Neural crest cell (in vitro differentiated cells): ENCODE measurements at places on chromosomes 4 and X.

GRCh38 chr4:172986114-172986513 is 182.5 kb upstream of the GALNT7 start:
- DNase-seq: no peak

GRCh38 chr4:123649250-123649644 is 252.7 kb downstream of the SPRY1 start:
- no peak for DNase-seq

DNA sequence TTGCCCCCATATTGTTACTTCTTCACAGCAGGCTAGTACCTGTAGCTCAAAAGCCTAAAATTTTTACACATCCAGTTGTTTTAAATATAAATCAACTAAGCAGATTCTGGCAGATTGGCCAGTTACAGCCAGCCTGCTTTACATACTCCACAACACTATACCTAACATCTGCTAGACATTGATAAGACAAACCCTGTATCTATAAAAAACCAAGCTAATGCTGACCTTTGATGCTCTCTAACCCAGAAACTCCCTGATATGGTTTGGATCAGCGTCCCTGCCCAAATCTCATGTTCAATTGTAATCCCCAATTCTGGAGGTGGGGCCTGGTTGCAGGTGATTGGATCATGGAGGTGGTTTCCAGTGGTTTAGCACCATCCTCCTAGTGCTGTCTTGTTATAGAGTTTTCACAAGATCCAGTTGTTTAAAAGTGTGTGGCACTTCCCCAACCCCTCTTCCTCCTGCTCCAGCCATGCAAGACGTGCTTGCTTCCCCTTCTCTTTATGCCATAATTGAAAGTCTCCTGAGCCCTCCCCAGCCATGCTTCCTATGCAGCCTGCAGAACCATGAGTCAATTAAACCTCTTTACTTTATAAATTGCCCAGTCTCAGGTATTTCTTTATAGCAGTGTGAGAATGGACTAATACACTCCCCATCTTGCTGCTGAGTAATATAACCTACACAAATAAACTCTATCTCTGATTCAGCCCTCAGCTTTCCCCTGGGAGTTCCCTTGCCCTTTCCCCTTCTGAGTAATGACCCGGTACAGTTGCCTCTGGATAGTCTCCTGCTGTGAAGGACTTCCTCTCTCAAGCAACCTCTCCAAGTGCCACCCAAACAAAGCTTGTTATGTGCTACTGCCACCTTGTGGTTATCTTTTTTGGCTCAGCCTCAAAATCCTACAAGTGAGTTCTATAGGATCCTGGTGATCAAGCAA is 39.6 kb downstream of the ZCCHC13 start:
- DNase-seq: peak; percentile 56

DNA sequence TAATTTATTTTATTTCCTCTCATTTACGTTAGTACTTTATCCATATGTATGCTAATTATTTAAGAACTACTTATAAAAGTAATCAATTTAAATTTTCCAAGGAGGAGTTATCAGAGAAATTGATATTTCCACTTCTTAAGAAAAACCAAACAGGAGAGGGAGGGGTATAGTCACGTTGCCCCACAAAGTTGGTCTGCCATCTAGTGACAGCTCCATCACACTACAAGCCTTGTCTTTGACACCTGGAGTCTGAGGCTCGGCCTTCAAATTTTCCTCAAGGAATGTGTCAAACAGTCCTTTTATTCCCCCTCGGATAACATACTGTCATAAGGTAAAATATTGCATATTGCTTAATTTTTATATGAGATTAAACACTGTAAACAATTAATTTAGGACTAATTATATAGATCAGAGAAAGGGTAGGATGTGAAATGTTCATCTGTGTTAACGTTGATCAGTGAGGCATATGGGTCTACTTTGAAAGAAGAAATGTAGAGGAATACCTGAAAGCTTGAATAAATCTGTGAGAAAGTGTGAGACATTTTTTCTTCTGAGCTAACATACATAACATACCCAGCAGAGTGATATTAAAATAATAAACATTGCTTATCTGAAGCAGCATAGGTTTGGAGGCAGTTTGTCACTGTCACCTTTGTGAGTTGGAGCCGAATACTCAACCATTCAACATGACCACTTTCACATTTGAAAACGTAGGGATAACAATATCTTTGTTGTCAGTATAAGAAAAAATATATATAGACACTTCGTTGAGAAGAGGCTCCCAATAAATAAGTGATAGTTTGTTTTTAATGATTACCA is 114.4 kb downstream of the GLRA3 start:
- peak; percentile 10 for DNase-seq

DNA sequence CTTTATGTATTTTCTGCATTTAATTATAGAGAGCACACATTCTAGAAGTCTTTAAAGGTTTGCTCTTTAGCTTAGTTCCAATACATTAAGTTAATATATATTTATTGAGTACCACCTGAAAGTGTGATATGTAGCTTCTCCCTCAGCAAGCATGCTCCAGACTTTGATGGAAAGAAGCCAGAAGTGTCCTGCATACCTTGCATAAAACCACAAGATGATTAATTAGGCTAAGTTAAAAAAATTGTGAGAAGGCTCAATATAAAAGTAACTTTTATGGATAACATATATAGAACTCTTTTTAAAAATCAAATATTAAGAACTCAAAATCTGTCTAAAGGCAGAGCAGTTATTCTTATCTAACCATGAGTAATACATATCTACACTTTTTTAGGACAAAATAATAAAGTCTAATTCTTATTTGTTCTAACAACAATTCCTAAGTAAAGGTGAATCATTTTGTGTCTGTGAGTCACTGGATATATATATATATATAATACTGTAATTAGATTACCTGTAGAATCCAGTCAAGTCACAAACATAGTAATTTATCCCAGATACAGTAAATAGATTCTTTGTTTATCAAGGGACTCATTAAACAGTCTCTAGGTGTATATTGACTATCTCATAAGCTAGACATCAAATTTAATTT is 51.2 kb downstream of the INTS12 start:
- DNase-seq: no peak

DNA sequence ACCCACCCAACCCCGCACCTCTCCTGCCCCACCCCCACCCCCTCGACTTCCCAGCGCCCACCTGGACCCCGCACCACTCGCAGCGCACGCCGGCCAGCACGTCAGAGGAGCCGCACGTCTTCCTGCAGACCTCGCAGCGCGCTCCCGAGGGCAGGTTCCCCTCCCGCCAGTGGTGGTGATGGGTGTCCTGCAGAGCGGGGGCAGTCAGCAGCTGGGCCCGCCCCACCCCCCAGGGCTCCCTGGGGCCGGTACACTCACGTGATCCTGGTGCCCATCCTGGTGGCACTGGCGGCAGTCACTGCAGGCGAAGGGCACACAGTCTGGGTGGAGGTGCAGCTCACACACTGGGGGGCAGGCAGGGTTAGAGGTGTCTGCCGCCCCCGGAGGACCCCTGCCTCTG is 5.1 kb downstream of the DGKQ start:
- no peak for DNase-seq

- DNase-seq: no peak
Observed at GRCh38 chr4:185640811-185641675, 105.7 kb upstream of the PDLIM3 start.

GRCh38 chrX:72208126-72208800 is 26.7 kb downstream of the PIN4 start:
- no peak for DNase-seq

DNA sequence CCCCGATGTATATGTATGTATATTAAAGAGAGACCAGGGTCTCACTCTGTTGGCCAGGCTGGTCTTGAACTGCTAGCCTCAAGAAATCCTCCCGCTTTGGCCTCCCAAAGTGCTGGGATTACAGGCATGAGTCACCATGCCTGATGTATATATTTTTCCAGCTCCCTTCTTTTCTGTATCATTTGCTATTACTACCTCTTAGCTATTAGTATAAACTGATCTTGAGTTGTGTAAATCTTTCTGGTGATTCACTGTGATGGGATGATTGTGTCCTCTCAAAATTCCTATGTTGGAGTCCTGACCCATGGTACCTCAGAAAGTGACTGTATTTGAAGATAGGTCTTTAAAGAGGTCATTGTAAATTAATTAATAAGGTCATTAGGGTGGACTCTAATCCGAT is 53.1 kb downstream of the HPRT1 start:
- no peak for DNase-seq

DNA sequence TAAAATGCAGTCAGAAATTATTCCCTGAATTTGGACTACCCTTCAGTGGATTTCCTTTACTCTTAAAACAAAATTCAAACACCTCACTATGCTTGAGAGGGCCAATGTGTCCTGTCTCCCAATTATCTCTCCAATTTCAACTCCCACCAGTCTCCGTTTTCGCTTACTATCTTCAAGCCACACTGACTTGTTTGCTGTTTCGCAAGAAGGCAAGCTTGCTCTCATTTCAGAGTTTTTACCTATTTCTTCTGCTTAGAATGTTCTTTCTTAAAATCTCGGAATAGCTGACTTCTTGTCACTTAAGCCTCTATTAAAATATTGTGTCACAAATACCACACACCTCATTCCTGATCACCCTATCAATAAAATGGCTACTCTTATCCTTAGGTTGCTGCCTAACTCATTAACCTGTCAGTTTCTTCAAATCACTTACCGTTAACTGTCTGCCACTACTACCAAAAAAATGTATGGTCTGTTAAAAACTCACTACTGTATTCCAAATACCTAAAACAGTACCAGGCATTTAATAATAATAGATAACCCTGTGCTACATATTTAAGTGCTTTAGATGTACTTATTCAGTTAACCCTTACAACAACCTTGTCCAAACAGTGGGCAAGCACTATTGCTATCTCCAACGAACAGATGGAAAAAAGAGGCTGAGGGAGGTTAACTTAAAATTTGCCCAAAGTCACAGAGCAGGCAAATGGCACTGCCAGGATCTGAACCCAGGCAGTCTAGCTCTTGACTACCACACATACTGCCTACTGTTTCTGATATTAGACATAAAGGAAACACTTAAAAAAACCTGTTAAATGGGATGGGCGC is 2.9 kb downstream of the UBA6 start:
- DNase-seq: no peak

- DNase-seq: no peak
Observed at GRCh38 chrX:45598861-45599260, 398.2 kb upstream of the DIPK2B start.

DNA sequence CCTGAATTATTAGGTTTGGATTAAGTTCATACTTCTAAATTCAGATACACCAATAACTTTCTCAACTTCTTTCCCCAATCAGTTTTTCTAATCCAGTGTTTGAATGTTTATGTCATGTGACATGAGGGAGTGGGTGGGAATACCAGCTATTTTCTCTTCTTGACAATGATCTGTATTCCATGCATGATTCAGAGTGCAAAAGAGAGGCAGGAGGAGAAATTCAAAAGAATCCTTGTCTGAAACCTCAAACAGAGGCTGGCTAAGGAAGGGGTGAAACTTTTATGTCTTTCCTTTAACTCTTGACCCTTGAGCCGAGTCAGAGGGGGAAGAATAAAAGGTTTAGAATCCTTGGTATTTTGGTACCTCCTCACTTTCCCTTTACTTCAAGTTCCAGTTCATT is 544.7 kb downstream of the SPRY1 start:
- no peak for DNase-seq

GRCh38 chrX:55713631-55714030 is 3.9 kb upstream of the RRAGB start:
- DNase-seq: no peak

- no peak for DNase-seq
Observed at GRCh38 chrX:10401239-10401638, 219.1 kb downstream of the MID1 start.

DNA sequence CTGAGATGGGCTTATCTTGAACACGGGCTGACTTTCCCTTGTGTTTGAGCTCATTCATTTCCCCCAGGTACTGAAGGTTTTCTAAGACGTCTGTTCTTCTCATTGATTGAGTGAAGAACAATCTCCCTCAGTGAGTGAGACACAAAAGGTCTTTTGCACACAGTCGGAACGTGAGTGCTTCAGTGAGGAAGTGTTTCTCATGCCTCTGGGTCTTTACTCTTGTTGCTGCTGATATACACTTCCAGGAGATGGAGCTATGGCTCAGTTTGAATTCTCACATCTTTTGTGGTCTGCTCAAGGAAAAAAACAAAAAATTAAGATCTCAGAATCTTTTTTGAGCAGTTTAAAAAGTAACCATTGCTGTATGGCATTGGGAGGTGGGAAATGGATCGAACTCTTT is 981.9 kb upstream of the TENM3 start:
- no peak for DNase-seq

- DNase-seq: no peak
Observed at GRCh38 chr4:173777921-173778320, 247.9 kb upstream of the HAND2 start.

GRCh38 chr4:38665551-38666411 is 1.8 kb downstream of the KLF3 start:
- DNase-seq: no peak

- no peak for DNase-seq
Observed at GRCh38 chr4:162911349-162911748, 255.3 kb downstream of the NAF1 start.

DNA sequence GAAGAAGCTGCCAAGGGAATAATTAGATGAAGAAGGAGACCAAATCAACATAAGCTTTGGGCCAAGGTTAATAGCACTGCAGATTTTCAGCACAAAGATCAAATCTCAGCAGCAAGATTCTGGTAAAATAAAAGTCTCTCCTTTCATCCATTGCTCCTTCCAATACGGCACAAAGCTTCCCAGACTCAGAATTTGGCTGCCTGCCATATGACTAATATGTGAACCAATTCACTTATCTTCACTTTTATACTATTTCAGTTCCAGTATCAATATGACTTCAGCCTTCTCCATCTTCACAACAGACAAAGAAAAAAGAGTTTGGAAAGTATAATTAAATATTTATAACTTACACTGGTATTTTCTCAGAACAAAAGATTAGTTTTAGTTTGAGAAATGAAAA is 978.3 kb upstream of the GRID2 start:
- DNase-seq: no peak

DNA sequence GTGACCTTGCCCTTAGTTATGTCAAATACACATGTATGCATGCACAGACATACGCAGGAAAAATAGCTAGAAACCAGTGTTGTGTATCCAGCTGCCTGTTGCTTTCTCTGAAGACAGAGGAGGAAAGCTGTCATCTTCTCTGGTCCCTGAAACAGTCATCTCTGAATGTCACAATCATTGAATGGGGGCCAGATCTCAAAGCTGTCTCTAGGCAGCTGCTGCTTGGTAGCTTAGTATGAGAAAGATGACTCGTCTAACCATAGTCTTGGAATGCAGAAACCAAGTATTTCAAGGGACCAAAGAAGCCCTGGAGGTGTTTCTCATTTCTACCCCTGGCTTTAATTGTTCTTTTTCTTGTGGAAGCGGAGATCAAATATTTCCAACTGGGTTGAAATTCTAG is 4.0 kb downstream of the GRIA3 start:
- DNase-seq: no peak

- DNase-seq: no peak
Observed at GRCh38 chr4:88059766-88060165, 52.3 kb downstream of the PKD2 start.

DNA sequence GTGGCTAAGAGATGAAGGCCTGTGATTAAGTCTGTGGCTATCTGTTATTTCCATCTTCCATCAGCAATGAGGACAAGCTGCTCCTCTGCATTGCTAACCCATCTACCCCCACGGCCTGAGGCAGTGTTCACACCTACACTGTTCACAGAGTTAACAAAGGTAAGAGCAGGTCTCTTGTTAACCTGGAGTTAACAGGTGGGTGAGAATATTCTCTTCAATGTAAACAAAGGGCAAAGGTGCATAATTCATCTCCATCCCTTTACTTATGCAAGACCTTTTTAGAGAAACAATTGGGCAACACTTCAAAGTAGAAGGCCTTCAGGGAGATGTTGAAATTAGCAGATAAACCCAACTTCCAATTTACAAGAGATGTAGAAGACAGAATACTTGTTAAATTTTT is 2.8 kb downstream of the SLC35A2 start:
- DNase-seq: no peak

- no peak for DNase-seq
Observed at GRCh38 chr4:184313058-184313581, 95.4 kb upstream of the ENPP6 start.
